ENCODE measurements at places on chromosomes 2 and 18. TPM values are rescaled to one million over a fixed set of nuclear protein-coding genes. Genes with fewer than 3 reads are reported as not detected.

Gene ZNF513
- 13.7 TPM for total RNA-seq

Gene FRZB
- total RNA-seq, result 0.67 TPM

Gene CLEC4F
- total RNA-seq, result not detected

Gene ATP8B1
- 6.9 TPM for total RNA-seq

Gene DNAH7
- 1.2 TPM for total RNA-seq

Gene HOXD12
- not detected for total RNA-seq

DNA sequence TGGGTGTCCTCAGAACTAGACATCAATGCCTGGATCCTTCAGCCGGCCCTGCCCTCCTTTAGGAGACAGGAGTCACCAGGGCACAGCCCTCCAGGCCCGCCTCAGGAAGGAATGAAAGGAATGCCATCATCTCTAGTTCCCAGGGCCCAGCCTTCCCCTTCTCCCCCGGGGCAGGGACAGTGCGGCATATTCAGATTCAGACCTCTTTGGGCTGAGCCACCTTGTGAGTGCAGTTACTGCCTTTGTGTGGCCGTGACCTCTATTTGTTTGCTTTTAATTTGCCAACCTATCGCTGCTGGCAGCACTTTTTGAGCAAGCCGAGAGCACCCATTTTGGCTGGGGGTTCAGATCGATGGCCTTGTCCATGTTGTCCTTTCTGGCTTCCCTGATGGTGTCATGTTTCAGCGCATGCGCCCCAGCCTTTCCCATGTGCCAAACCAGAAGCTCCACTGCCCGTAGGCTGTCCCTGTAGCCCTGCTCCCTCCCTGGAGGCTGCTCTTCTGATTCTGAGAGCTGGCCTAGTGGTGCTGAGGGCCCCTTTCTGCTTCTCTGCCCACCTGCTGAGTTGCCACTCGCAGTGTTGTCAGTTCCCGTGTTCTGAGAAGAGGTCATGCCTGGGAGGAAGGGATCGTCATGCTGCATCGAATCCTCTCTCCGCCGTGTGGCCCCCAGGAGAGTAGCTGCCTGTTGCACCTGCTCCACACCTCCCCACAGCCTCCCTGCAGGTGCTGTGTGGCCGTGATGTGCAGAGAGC, 10.9 kb downstream of the ANKRD23 start:
- peak; percentile 20 for DNase-seq

GRCh38 chr2:68706637-68707036, 28.0 kb upstream of the ARHGAP25 start:
- no peak for DNase-seq

- peak; percentile 72 for DNase-seq
Measured at GRCh38 chr2:44233450-44234128, 41.7 kb upstream of the SLC3A1 start.

DNA sequence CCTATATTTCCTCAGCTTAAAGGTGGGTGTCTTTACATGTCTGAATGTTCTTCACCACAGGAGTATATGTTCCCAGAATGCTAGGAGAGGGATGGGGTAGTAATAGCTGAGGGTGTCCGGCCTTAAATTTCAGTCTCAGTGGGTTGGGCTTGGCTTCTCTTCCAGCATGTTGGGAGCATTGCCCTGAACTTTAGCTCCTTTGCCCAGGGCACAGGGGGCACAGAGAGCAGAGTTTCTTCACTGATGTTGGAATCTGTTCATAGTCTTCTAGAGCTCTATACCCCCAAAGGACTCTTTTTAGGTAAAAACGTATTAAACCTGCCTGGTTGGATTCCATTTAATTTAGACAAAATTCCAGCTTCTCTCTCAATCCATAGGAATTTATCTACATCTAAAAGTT, 154.4 kb upstream of the GCFC2 start:
- no peak for DNase-seq

- DNase-seq, result peak; percentile 70
Measured at GRCh38 chr2:69082430-69082997, 69.5 kb downstream of the ANTXR1 start.

DNA sequence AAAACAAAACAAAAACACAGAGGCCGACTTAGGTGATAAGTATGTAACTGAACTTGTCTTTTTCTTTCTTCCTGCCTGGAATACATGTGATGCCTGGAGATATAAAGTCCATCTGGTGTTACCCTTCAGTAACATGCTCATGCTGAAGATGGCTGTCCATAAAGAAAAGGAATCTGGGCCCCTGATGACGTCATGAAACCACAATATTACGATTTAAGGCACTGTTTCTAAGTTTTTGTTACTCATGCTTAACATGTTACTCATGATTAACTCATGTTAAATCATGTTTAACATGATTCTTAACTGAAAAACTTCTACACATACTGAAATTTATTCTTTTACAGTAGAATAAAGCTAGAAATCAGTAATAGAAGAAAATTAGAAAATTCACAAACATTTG, 49.0 kb downstream of the STRADB start:
- DNase-seq, result peak; percentile 23

GRCh38 chr2:161273038-161273760, 35.0 kb upstream of the PSMD14 start:
- DNase-seq, result peak; percentile 30

DNA sequence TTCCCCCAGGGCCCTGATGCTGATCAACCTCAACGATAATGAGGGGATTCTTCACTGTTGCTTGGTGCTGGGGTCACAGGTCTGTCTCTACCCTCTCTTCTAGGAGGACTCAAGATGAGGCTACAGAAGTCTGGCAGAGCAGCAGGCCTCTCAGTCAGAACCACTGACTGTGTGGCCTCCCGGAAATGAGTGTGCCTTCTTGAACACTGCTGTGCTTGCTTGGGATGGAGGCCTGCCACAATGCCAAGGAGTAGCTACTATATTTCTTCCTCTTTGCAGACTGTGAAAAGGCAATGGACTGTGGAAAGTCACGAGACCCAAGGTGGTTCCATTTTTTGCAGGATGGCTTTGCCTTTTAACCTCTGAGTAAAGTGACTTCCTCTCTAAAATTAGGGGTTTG, 5.8 kb upstream of the HOXD1 start:
- DNase-seq, result no peak

- no peak for DNase-seq
Measured at GRCh38 chr18:39434223-39434920, 1868.8 kb upstream of the CELF4 start.

GRCh38 chr2:127584516-127585033, 49.1 kb downstream of the MYO7B start:
- no peak for DNase-seq

DNA sequence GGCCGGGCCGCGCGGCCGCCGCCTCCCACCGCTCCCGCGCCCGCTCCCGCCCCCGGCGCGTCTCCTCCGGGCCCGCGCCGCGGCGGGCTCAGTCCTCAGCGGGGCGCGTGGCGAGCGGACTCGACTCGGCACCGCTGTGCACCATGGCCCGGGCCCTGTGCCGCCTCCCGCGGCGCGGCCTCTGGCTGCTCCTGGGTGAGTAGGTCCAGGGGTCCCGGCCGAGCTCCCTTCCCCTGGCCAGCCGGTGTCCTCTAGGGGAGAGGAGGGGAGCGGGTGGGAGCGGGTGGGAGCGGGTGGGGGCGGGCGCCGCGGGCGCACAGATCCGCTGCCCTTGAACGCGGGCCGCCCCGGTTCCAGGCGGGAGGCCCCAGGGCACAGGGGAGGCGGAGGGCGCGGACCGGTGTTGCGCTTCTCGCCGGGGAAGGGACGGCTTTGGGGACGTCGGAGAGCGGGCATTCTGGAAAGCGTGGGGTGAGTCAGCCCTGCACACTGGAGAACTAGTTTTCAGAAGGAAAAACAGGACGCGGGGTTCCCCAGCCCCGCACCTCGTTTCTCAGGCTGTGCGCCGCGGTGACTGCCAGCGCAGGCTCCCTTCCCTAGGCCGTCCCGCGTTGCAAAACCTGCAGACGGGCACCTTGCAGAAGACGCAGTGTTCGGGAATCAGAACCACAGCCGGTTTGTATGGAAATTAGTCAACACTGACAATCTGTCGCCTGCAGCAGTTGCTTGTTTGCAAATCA, at the start of gene RAMP1:
Gene RAMP1, plus strand, starts transcription at position 91 of the 740 bp plus-strand sequence. Its CDS starts 53 bp downstream, at position 144.
- no peak for DNase-seq

- DNase-seq, result no peak
Measured at GRCh38 chr2:227608561-227609338, 5.9 kb downstream of the SCYGR3 start.

GRCh38 chr18:64419156-64419555, 270.3 kb upstream of the LINC00305 start:
- DNase-seq, result no peak

GRCh38 chr2:126910637-126911036, 11.9 kb downstream of the TEX51 start:
- no peak for DNase-seq

GRCh38 chr2:18444806-18445205, 115.6 kb downstream of the RDH14 start:
- DNase-seq, result no peak

DNA sequence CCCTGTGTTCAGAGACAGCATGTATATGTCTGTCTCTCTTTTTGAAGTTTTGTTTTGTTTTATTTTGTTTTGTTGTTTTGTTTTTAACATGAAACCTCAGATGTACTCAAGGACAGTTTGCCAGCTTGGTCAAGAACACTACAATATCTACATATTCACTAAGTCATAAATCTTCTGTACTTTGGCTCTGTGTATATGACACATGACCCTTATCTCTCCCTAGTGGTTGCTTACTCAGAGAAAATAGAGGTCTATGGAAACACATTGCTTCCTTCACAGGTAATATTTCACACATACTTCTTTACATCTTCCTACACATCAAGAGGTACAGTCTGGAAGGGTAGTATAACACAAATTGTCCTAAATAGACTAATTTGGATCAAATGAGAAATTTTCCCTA, 312.6 kb upstream of the VRK2 start:
- DNase-seq, result no peak

DNA sequence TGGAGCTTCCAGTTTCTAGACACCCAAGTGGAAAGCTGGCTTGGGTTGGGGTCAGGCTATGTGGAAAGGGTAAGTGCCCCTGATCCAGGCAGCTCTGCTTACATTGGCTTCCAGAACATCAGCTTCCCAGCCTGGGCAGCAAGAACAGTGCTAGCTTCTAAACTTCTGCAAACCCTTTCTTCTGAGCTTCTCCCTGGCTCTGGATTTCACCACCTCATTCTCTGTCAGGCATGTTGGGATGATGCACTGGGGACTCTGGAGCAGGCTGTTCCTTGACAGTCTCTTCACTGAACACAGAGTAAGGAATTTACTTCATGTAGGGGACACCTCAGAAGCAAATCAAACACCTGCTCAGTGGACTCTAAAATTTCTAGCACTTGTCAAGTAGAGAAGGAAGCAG, 72.8 kb downstream of the LYPD1 start:
- no peak for DNase-seq

DNA sequence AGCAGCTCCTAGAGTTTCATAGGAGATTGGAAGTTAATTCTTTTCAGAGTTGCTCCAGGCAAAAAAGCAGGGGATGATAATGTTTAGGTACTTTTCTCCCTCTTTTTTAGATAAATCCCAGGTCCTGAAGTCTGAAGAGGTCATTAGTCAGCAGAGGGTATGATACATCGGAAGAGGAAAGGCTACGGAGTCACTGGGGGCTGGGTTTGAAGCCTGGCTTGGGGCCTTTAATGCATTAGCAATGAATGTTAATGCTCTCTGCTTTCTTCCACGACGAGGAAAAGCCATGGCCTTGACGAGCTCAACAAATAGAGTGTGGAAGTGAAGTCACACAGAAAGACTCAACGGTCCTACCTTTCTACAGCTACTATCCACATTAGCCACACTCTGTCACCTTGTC, 235.1 kb downstream of the NCKAP5 start:
- DNase-seq, result peak; percentile 18

DNA sequence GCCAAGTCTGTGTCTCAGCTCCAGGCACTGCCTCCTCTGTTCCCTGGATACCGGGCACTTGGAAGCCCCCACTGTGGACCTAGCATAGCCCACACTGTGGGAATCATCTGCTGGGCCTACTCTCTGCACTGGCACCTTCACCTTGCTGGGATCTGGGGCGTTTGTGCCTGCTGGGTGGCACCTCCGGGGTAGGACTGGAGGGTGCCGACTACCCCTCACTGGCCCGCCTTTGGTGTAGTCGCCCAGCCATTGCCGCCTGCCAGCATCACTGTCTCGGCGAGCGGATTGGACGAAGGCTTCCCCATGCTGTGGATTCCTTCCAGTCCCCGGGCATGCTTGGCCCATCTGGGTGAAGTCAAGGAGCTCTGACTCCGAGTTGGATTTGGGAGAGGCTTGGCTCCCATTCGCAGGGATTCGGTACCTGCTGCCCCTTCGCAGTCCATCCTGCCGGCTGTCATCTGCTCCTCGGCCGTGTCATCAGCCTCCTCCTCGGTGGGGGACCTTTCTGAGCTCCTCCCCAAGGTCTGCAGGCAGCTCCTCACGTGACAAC, 180.6 kb upstream of the HDAC4 start:
- DNase-seq, result no peak

- peak; percentile 28 for DNase-seq
Measured at GRCh38 chr18:46261799-46262198, 157.6 kb downstream of the HAUS1 start.

- no peak for DNase-seq
Measured at GRCh38 chr2:24771061-24771460, 22.1 kb downstream of the PTRHD1 start.

DNA sequence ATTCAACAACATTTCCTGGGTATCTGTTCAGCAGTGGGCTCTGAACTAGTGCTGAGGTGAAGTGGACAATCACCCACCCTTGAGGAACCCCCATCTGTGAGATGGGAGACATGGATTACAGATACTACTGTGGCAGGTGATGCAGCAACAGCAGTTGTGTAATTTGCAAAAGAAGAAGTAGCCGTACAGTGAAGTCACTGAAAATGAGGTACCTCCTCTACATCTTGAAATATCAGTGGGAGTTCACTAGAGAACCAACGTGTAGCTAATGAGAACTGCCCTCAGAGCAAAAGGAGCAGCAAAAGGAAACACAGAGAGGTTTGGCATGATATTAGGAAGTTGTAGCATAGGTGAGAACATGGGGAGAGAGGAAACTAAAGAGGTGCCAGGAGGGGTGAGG, 41.3 kb downstream of the VSNL1 start:
- no peak for DNase-seq

DNA sequence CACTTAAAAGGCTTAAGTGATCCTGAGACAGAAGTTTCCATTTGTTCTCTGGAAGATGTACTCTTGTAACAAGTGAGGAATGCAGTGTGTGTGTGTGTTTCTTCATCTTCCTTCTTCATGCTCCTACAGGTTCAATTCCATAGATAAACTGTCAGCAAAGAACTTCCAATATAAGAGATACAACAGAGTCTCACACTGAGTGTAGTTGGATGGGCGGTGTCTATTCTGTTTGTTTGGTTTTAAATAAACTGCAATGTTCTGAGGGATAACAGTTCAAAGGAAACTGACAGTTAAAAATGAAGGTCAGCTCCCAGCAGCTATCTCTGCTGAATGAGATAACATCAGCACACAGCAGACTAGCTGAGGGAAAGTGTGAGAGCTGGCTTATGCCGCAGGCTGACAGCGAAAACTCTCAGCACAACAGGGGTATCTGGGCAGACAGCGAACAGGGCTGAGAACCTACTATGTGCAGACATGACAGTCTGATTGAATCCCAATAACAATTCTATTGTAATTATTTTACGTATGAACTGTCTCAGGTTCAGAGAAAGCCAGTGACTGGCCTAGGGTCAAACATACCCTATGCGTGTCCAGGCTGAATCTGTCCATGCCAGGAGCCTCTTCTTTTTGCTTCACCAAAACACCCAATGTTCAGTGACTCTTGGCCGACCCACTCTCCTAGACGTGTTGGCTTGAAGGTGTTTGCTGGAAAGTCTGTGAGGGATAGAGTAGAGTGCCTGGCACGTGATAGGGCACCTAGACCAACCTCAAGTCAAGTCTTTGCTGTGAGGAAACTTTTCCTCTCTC, 201.9 kb upstream of the TRIB2 start:
- DNase-seq, result no peak

GRCh38 chr18:50456285-50456684, 81.4 kb downstream of the SKA1 start:
- DNase-seq, result no peak
